ENCODE measurements at places on chromosomes 11 and 22.

GRCh38 chr11:126924376-126925040 lies 76.1 kb downstream of the KIRREL3 start:
- DNase-seq: no peak

GRCh38 chr22:35324067-35324466 lies 24.4 kb downstream of the TOM1 start:
- no peak for DNase-seq

GRCh38 chr11:8503910-8504364 lies 90.1 kb downstream of the STK33 start:
- DNase-seq: no peak

DNA sequence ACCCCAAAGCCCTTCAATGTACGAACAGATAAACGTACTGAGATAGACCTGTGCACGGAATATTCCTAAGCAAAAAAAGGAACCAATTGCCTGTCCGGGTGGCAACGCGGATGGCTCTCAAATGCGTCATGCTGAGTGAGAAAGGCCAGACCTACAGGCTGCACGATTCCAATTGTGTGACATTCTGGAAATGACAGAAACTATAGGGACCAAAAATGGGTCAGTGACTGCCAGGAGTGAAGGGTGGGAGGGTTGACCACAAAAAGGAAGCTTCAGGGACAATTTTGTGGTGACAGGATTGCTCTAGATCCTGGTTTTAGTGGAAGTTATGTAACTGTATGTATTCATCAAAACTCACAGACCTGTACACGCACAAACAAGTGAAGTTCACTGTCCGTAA lies 24.0 kb upstream of the SYT8 start:
- DNase-seq: no peak

DNA sequence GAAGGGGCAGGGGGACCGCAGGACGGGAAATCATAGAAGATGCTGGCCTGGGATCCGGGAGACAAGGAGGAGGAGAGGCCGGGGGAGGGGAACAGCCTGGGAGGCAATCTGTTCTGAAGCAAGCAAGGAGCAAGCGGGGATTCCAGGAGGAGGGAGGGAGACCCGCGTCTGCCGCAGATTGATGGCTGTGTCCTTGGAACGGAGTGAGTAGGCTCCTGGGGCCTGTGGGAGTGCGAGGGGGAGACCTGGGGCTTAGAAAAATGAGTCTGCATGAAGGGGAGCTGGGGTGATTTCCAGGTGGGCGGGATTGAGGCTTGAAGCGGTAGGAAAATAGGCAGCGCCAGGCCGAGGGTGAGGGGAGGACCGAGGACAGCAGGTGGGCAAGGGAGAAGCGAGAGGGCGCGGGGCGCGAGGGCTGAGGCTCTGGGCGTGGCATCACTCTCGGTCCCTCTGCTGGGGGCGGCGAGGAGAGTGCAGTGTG lies 1.6 kb upstream of the LRRC55 start:
- DNase-seq: no peak

- DNase-seq: no peak
Observed at GRCh38 chr22:30265823-30266444, 717 bp downstream of the OSM start.

DNA sequence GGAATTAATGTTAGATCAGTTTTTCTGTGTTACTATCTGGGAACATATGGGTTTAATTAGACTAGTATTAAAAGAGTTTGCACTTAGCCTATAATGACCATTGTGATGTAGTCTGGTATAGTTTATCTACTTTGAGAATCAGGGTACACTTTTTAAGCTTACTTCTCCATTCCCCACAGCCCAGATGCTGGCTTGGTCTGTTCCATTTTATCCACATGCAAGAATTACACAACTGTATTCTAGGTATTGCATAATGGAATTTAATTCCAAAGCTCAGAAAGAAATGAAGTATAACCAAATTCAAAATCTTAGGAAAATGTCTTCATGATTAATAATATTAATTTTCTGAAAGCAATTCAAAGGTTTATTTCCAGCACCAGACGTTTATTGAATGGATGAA lies 122.2 kb upstream of the PDGFD start:
- no peak for DNase-seq

GRCh38 chr11:47189100-47189834 lies 3.0 kb upstream of the PACSIN3 start:
- DNase-seq: no peak

DNA sequence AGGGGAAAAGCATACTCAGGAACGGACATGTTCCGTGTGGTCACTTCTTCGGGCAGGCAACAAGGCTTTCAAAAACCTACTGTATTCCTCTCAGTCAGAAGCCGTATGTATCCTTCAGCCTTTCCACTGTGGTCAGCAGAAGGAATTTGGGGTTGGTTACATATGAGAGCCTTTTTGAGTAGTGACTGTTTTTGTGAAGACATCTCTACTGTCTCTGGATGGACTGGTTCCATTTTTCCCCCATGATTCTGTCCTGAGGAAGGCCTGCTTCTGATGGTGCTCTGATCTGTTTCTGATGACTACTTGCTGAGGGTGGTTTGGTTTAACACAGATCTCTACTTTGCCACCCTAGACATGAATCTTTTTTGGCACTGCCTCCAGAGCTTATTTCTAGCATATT lies 63.7 kb upstream of the HORMAD2 start:
- no peak for DNase-seq

DNA sequence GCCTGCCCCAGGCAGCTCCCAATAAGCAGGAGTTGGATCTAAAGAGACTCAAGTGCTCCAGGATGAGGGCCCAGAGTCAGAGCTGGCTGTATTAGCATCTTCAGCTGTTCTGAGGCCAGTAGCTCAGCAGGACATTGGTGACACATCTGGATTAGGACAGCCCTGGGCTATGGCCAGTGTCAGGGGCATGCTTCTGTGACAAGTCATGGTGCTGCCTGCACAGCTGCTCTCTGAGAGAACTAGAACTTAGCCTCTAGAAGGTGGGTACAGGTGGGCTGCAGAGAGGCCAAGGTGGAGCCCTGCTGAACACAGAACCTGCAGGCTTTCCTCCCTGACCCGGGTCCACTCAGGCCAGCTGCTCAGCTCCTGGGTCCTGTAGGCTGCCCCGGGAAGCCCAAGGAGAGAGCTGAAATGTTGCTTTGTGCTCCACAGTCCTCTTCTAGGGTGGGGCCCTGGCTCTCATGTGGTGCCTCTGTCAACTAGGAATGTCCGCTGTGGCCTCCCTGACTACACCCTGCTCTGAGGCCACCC lies 426.9 kb downstream of the SOX6 start:
- DNase-seq: no peak

GRCh38 chr11:71133946-71134345 lies 118.4 kb downstream of the SHANK2 start:
- DNase-seq: no peak

GRCh38 chr11:104435494-104435893 lies 271.5 kb upstream of the PDGFD start:
- no peak for DNase-seq

GRCh38 chr11:46114378-46114777 lies 6.9 kb downstream of the PHF21A start:
- no peak for DNase-seq

DNA sequence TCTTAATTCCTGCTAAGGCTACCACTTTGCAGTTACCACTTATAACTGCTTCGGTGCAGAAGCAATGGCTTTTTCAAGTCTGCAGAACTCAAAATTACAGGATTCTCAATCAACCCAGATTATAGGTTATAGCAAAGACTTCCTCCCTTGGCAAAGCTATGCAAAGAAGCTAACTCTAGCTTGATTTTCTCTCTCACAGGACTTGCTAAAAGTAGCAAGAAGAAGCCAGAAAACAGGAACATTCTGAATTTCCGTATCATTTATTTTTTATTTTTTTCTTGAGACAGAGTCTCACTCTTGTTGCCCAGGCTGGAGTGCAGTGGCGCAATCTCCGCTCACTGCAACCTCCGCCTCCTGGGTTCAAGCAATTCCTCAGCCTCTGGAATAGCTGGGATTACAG lies 10.7 kb upstream of the PLEKHB1 start:
- DNase-seq: no peak

DNA sequence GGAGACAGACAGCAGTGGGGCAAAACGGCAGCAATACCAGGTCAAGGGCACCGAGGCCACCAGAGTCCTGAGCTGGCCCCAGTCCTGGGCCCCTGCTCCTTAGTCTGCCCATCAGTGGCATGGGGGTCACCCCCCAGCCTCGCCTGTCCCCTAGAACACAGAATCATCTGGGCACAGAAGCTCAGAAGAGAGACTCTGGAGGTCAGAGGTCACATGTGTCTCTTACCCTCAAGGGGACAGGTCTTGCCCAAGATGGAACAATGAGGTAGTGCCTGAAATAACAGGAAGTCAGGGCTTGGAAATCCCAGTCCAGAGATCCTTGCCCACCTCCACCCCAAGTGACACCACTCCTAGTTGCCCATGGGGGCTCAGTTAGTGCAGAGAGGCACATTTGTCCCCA lies 20.6 kb downstream of the PDE2A start:
- no peak for DNase-seq

DNA sequence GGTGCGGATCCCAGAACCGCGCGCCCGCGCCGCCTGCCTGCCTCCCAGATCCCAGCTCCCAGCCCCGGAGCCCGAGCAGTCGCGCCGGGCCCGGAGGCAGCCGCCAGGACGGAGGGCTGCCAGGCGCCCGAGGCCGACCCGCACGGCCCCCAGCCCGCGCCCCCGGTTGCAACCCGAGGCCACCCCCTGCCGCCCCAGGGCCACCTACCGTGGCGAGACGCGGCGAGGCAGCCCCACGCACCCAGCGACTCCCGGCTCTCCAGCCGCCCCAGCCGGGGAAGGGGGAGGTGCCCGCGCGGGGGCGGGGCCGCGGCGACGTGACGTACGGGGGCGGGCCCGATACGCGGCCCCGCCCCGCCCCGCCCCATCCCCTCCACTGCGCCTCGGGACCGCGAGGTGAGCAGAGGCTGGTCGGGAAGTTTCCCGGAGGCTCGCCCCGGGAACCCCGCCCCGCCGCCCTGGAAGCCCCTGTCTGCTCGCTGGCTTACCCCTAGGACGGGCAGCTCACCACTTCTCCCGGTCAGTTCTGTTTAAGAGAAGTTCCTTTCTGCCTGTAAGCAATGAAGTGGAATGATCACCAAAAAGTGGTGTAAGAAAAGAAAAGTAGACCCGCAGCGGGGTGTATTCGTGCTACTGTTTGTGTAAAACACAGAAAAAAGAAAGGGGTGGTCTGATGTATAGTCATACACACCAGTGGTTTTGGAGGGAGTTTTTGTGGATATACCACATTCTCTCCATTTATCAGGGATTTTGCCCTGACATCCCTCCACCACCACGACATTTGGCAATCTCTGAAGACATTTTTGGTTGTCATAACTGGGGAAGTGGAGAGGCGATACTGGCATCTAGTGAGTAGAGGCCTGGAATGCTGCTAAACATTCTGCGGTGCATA lies at the start of gene TPST2:
TSS of gene TPST2 (minus strand) at position 288 of the 892 bp plus-strand sequence. CDS start 48,502 bp downstream, outside the sequence.
- no peak for DNase-seq

DNA sequence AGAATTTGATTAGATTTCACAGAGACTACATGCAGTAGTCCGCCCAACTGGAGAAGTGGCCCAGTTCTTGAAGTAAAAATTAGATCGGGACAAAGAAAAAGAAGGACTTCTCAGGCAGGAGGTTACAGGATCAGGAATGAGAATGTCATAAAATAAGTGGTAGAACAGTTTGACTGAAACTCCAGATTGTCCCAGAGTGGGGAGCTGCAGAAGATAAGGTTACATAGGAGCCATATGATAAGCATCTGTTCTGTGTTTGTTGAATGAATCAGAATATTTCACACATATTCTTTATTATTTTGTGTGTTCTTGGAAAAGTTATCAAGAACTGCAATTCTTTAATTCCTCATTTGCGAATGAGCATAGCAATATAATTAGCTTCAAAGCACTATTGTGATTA lies 210.6 kb downstream of the AASDHPPT start:
- no peak for DNase-seq

- no peak for DNase-seq
Observed at GRCh38 chr11:7614656-7615055, 58.6 kb downstream of the CYB5R2 start.

DNA sequence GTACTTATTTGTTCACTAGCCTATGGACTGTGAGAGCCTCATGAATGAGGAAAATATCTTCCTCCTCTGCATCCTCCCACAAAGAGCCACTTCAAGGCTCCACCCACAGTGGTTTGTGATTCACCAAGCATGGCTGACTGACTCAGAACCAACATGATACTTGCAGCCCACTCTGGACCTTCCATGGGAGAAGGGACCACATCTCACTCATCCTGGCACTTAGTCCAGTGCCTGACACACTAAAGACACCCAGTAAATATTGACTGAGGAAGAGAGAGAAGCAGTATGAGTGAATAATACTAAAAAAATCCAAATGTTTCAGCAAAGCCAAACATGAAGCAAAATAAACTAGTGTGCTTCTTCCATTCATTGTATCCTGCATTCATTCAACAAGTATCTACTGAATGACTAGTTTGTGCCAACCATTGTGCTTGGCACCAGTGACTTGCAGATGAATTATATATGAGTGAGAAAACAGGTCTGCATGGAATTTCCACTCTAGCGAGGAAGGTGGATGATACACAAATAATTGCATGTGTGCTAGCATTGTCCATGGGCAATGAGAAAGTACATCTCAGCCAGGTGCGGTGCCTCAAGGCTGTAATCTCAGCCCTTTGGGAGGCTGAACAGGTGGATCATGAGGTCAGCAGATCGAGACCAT lies 54.9 kb upstream of the BLID start:
- DNase-seq: no peak

DNA sequence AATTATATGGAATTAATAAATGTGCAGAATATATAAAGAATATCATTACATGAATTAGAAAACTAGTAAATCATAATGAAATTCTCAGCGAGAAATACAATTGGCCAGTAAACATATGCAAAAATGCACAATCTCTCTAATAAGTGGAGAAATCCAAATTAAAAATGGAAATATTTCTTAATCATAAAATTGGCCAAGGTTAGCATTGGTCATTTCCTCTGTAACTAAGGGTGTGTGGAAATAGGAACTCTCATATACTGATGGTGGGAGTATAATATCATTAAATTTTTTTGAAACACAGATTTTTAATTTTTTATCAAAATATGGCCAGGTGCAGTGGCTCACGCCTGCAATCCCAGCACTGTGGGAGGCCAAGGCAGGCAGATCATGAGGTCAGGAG lies 7.6 kb upstream of the ZNF74 start:
- no peak for DNase-seq

DNA sequence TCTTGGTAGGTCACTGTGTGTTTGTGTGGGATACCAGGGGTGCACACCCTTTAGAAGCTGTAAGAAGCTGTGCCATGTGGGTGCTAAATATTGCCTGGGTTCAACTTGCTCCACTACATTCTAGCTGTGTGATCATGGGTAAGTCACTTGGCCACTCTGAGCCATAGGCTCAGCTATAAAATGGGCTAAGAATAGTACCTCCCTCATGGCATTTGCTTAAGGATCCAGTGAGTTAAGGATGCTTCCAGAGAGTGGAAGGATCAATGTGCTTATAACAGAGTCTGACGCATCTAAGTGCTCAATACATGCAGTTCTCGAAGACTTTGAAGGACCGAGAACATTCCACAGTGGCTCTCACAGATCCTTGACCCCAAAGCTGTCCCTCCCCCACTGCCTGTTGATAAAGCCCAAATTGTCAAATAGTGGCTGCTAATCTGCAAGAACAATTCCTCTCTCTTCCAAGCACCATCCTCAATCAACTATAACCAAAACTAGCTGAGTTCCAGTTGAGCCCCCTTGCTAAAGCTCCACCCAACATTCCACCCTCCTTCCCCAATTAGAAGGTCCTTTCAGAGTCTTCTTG lies 13.2 kb upstream of the TMPRSS6 start:
- DNase-seq: no peak

- no peak for DNase-seq
Observed at GRCh38 chr11:126426820-126427749, 71.6 kb downstream of the ST3GAL4 start.
